Myocyte (in vitro differentiated cells): ENCODE measurements at places on chromosomes 3 and 15. TPM values are rescaled to one million over a fixed set of nuclear protein-coding genes. Genes with fewer than 3 reads are reported as not detected.

The STRA6 gene
- not detected in 2 replicates for total RNA-seq

The RHCG gene
- not detected in 2 replicates for total RNA-seq

The AMT gene
- 0.36 and 0.56 TPM in 2 replicates for total RNA-seq

The GRAMD2A gene
- total RNA-seq, result not detected in 2 replicates

The SLC22A13 gene
- total RNA-seq, result 0.16 and 0.40 TPM in 2 replicates

The AP3B2 gene
- total RNA-seq, result not detected in 2 replicates

The SERINC4 gene
- 0.10 TPM in 1 of 2 replicates, not detected in the other for total RNA-seq

The ITIH1 gene
- not detected in 2 replicates for total RNA-seq

DNA sequence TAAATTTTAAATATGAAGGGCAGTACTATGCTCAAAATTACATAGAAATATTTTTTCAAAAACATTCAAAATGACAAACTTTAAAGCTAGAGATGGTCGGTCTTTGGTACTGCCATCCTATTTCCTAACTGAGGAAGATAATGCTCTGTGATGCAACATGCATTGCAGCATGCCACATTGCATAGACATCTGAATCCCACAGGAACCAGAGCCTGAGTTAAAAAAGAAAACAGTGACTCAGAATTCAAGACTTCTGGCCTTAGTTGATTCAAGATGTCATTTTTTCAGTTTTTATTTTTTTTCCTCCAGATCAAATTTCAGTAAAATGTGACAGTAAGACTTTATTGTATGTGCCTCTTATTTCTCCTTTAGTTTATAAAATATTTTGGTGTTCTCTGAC lies 33.1 kb downstream of the TP63 start:
- peak; percentile 80 for DNase-seq

DNA sequence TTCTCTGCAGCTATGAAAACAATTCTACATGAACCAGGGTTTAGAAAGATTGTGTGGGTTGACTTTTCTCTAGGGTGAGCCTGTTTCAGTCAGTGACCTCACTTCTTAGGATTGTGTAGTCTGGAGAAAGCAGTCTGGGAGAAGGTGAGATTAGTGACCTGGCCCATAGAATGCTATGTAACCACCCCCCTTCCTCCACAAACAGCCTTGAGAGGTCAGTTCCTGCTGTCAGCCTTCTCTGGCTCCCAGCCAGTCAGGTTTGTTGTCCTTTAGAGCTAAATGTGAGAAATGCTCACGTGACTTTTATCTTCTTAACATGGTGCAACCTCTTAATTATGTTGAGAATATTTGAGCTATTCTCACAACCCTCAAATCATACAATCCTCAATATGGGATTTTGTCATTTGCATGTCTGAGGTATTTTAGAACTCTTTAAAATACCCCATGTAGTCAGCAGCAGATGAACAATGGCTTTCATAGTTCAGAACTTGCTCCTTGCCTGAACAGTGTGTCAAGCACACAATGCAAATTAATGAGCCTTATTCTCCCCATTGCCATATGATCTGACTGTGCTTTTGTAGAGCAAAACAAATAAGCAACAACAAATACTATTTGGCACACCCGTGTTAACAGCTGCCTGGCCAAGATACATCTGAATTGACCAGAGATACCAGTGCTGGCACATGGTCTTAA lies 311.6 kb downstream of the CNTN6 start:
- DNase-seq, result no peak

DNA sequence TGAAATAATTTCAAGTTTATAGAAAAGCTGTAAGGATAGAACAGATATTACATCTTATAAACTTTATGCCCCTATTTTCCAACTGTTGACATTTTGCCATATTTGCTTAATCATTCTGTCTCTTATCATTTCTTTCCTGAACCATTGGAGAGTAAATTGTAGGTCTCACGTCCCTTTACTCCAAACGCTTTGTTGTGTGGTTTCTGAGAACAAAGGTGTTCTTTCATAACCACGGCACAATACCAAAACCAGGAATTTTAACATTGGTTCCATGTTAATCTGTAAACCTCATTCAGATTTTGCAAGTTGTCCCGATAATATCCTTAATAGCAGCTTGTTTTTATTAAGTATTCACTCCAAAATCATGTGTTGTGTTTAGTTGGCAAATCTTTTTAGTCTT lies 134.8 kb downstream of the AKAP13 start:
- no peak for DNase-seq

DNA sequence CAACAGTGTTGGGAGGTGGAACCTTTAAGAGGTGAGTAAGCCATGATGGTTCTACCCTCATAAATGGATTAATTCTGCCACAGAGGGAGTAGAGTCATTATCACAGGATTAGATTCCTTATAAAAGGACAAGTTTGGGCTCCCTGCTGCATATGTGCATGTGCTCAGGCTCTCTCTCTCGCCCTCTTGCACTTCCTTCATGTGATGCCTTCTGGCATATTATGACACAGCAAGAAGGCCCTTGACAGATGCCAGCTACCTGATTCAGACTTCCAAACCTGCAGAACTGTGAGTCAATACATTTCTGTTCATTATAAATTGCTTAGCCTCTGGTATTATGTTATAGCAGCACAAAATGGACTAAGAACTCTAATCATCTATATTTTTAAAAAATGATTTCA lies 205.3 kb downstream of the CTNNB1 start:
- DNase-seq, result no peak

DNA sequence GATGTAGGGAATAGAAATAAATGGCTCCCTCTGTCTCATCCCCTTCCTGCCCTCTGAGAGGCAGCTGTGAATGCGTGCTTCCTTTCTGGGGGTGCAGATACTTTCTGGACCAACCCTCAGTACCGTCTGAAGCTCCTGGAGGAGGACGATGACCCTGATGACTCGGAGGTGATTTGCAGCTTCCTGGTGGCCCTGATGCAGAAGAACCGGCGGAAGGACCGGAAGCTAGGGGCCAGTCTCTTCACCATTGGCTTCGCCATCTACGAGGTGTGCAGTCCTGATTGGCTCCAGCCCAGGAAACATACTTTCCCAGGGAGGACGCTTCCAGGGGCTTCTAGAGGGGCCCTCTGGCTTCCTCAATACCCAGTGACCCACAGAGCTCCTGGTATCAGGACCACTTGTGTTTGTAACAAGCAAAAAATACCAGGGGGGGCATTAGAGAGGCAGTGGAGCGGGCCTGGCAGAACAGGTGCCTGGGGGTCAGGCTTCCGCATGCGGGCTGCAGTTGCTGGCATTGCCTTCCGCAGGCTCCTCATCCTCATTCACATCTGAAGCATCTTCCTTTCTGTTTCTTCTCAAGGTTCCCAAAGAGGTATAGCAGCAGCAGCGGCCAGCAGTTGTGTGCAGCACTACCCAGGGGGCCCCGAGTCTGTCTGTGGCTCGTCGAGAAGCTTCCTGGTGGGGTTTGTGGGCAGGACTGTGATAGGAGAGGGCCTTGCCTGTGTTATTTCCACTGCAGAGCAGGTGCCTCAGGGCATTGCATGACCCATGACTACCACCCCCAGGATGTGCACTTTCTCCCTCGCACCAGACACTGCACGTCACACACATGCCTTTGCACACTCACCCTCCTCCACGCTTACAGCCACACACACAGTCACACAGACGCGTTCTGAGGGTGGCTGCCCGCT lies 42.5 kb downstream of the CAPN3 start:
- DNase-seq, result no peak

GRCh38 chr15:64634027-64634426 lies 141.4 kb downstream of the RBPMS2 start:
- DNase-seq, result peak; percentile 15

- DNase-seq, result no peak
Observed at GRCh38 chr3:176522436-176522835, 674.8 kb downstream of the TBL1XR1 start.

GRCh38 chr15:67228286-67228685 lies 26.2 kb downstream of the AAGAB start:
- no peak for DNase-seq

GRCh38 chr3:79421273-79421672 lies 346.5 kb downstream of the ROBO1 start:
- DNase-seq, result peak; percentile 7

DNA sequence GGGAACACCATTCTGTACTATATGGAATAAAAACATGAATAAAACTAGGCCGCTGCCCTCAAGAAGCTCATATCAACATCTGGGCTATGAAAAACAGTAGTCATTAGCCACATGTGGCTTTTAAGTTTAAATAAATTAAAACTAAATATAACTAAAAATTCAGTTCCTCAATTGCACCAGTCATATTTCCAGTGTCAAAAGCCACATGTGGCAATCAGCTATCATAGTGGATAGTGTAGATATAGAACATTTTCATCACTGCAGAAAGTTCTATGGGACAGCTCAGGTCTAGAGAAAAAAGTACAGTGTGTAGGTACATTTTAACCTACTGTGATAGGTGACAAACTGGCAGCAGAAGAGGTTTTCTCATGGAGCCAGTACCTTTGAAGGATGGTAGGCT lies 261.4 kb downstream of the FOXP1 start:
- no peak for DNase-seq

GRCh38 chr3:170603770-170604510 lies 18.1 kb upstream of the SLC7A14 start:
- DNase-seq, result peak; percentile 38

DNA sequence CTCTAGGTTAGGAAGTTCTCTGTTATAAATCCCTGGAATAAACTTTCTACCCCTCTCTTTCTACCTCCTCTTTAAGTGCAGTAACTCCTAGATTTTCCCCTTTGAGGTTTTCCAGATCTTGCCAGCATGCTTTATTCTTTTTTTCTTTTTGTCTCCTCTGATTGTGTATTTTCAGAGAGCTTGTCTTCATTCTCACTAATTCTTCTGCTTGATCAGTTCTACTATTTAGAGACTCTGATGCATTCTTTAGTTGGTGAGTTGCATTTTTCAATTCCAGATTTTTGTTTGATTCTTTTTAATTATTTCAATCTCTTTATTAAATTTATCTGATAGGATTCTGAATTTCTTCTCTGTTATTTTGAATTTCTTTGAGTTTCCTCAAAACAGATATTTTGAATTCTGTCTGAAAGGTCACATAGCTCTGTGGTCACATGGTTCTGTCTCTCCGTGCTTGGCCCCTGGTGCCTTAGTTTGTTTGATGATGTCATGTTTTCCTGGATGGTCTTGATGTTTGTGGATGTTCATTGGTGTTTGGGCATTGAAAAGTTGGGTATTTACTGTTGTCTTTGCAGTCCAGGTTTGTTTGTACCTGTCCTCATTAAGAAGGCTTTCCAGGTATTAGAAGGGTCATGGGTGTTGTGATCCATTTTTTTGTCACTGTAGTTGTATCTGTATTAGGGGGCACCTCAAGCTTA lies 89.2 kb downstream of the BBX start:
- no peak for DNase-seq

- DNase-seq, result no peak
Observed at GRCh38 chr3:72694398-72694797, 153.8 kb downstream of the SHQ1 start.

DNA sequence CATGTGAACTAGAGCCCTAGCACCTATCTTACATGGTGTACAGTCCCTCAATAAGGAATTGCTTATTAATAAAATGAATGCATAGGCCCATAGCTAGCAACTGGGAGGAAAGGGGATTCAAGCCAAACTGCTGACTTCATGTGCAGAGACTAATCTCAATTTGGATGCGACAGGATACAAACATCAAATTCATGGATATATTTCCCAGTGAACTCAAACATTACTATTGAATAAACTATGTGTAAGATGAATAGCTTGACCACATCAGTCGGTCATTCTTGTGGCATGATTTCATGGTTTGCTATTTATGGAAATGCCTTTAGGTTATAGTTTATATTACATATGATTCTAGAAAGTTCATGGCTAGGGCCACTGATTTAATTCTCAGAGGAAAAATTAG lies 268.6 kb upstream of the SLITRK3 start:
- DNase-seq, result no peak

DNA sequence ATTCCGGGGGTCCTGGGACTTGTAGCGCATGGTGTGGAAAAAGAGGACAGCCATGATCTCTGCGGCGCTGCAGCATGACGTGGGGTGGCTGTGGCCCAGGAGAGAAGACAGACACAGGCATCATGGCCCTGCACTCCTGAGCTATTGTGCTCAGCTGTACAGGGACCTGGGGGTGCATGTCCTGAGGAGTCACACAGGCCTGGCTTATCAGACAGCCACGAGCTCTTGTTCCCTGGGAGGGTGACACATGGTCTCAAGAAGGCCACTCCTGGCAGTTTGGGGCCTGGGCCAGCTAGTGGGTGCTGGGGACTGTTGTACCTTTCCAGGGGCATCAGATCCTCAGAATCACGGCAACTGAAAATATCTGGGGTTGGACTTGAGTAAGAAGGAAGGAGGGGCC lies 13.7 kb downstream of the TKT start:
- peak; percentile 72 for DNase-seq

GRCh38 chr3:29668233-29668632 lies 387.4 kb downstream of the RBMS3 start:
- no peak for DNase-seq

DNA sequence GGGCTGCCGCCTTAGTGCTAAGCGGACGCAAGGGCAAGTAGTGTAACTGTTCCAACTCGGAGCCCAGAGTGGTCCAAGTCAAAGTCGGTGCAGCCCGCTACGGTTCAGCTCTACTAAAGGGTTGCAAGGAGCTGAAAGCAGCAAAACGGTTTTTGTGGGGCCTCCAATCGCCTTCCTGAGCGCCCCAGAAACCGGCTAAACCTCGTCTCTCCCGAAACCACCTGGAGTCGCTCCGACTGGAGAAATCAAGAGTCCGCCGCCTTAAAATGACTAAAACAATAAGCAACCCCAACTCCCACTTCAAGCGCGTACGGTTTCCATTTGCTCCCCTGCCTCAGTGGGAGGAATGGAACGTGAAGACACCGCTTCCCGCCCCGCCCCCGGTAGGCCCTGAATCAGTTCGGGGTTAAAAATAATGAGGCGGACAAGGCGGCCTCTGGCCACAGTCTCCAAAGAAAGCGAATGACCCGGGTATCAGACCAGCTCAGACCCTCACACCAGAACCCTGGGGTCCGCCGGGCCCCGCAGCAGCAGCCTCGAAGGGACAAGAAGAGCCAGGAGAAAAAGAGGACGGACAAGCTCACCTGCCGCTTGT lies 401 bp downstream of the SEC11A start:
- DNase-seq, result no peak

- DNase-seq, result no peak
Observed at GRCh38 chr15:94235041-94235440, 3.7 kb downstream of the MCTP2 start.

DNA sequence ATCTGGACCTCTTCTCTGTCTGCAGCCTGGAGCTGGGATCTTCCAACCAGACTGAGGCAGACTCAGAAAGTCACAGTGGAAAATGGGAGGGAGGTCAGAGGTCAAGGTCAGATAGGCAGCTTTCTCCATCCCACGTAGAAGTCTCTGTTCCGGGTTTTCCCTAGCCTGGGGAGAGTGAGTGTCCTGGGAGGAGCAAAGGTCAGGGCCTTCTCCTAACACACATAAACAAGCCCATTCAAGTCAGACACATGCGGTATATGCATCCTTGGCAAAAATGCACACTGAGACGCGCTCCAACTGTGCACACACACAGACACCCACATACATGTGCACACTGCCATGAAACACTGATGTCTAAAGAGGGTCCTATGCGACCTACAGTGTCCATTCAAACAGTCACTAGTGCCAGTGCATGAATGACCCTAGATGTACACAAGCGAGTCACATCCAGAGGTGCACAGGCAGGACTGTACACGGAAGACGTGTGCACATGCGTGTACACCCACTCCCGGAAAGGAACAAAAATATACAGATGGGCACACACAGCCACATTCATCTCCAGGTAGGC lies 681 bp downstream of the TWF2 start:
- no peak for DNase-seq
